ENCODE measurements at places on chromosomes 3 and 15. TPM values are rescaled to one million over a fixed set of nuclear protein-coding genes. Genes with fewer than 3 reads are reported as not detected.
A peak's percentile ranks its signal among the peaks of the same experiment; 100 is the strongest.

DNA sequence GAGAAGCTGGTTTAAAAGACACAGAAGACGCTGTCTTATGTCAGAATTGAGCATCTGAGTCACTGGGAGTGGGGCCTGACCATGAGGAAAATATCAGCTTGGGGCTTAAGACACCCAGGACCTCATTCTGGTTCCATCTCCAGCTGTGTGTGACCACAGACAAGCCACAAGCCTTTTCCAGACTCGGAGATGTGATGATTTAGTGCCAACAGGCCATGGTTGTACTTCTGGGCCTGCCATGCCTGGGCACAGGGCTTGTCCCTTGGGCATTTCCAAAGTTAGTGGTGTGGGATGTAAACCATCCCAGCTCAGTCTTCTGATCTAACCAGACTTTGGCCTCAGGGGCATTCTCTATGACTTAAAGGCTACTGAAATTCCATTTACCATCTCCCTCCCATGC, 269.8 kb downstream of the RYR3 start:
- DNase-seq, result no peak

DNA sequence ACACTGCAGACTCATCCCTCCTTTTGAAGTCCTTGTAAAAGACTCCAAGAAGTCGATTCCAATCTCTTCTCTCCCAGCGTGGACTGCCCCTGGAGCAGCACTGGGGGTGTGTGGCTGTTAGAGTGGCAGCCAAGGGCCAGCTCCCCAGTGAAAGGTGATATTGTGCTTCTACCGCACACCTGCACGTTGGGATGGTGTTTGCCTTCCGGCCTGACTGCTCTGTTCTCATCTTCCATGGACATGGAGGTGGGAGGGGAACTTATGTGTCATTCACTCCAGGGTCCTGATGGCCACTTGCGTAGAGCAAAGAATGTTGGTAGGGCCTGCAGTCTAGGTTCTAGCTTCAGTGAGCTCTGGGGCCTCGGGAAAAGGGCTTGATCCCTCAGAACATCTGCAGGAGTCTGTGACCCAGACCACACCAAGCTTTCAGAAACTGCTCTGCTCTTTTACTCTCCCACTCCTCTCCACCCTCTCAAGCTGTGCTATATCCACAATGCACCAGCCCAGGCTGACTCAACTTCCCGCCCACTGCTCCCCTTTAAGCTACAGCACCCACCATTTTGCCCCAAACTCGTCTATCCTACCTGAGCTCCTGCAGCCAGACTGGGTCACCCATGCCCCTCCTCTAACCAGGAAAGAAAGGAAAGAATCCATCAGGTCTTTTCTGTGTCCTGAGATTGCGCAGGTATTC, 31.3 kb downstream of the LIPC start:
- DNase-seq, result no peak

- DNase-seq, result no peak
Observed at GRCh38 chr15:38687775-38688495, 123.3 kb upstream of the RASGRP1 start.

The RPP25 gene
- total RNA-seq, result 17.1 TPM

DNA sequence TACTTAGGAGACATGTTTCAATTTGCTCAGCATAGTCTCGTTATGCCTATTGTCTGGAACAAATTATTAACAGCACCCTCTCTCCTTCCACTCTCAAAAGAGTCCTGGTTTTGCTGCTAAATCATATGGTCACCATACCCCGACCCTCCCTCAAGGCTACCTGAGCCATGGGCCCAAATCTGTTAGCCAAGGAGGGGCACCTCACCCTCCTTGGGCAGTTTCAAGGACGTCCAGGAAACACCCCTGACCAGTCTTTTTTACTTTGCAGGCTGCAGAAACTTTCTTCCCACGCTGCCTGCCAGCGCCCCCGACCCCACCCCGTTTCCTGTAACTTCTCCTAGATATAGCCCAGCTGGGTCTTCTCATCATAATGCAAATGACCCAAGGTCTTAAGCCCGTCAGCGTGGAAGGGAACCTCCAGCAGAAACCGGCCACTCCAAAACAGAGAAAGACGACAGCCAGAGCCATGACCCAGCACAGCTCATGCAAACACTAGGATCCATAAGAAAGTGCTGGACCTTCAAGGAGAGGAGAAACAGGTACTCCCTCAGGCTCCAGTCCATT, 62.3 kb downstream of the ADCY5 start:
- no peak for DNase-seq

GRCh38 chr15:71889385-71889784, 79.0 kb downstream of the NR2E3 start:
- DNase-seq, result no peak

The TTC21A gene
- total RNA-seq, result 16.1 TPM

DNA sequence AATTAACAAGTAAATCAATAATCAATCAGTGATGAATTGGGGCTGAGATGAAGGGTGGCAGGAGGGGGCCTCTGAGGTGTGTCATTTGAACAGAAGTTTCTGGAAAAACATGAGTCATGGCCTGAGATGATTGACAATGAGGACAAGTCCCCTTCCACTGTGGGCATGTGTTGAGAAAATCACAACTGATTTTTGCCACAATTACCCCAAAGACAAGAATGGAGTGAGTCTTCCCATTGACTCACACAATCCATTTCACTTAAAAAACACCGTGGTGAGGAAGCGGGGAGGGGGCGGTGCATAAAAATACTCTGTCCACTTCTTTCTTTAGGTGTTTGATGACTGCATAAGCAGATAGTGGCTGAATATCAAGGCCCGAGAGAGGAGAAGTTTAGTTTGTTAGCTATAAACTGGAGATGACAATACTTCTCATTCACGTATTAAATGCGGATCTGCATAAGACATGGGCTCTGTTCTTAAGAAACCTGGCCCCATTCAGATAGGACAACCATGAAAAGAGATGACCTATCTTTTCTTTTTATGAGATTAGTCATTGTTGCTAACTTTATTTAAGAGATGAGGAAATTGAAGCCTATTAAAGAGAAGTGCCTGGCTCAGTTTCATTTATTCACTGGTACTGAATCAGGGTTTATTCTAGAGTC, 34.7 kb downstream of the SHC4 start:
- DNase-seq, result no peak

DNA sequence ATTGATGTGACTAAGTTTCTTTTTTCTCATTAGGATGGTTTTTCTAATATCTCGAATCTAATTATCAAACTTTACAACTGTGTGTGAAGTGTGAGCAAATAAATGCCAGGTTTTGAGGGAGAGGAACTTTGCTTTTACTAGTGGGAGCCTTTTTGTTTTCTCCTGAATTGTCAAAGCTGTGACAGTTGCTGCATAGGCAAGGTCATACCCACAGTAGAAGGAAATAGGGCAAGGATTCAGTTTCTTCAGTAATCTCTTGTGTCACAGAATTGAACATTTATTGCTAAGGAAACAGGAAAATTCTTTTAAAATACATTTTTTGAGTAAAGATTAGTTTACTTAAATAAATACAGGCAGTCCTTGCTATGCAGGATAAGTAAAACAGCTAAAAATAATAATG, 19.5 kb downstream of the GMPS start:
- no peak for DNase-seq

The NEO1 gene
- total RNA-seq, result 21.3 TPM

The IRAK2 gene
- total RNA-seq, result 5.1 TPM

- no peak for DNase-seq
Observed at GRCh38 chr15:91498046-91498748, 355.3 kb upstream of the SLCO3A1 start.

The C3orf85 gene
- total RNA-seq, result not detected

DNA sequence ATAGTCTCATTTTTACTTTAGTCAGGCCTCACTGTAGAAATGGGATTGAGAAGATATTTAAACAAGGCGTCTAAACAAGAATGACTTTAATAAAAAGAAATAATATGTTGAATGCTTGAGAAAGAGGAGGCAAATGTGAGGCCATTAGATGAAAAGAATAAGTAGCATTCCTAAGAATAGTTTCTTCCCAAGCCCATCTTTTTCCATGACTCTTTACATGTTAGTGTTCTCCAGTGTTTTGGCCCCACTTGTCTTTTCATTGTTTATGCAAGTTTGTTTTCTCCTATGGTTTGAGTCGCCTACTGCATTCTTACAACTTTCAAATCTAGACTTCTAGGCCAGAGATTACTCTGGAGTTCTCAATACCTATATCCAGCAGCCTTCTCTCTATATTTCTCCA, 39.0 kb downstream of the TSC22D2 start:
- no peak for DNase-seq

DNA sequence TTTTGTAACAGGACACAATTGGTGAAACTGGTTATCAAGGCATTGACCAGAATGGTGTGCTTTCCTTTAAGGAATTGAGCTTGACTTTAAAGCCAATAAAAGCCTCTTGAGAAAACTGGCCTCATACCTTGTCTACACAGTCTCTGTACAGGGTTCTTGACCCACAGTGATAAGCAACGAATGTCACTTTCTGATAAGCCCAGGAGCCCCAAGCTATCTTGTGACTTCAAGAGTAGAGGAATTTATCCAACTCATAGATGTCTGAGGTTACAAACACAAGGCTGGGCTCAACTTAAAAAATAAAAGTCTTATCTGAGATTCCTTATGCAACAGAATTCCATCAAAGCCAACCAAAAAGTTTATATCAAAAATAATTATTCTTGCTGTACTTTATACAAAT, 212.1 kb downstream of the GBE1 start:
- DNase-seq, result no peak

The MST1R gene
- total RNA-seq, result 0.16 TPM

The ITIH4 gene
- 5.6 TPM for total RNA-seq

The TTLL13 gene
- not detected for total RNA-seq

The LIPC gene
- total RNA-seq, result 0.80 TPM

DNA sequence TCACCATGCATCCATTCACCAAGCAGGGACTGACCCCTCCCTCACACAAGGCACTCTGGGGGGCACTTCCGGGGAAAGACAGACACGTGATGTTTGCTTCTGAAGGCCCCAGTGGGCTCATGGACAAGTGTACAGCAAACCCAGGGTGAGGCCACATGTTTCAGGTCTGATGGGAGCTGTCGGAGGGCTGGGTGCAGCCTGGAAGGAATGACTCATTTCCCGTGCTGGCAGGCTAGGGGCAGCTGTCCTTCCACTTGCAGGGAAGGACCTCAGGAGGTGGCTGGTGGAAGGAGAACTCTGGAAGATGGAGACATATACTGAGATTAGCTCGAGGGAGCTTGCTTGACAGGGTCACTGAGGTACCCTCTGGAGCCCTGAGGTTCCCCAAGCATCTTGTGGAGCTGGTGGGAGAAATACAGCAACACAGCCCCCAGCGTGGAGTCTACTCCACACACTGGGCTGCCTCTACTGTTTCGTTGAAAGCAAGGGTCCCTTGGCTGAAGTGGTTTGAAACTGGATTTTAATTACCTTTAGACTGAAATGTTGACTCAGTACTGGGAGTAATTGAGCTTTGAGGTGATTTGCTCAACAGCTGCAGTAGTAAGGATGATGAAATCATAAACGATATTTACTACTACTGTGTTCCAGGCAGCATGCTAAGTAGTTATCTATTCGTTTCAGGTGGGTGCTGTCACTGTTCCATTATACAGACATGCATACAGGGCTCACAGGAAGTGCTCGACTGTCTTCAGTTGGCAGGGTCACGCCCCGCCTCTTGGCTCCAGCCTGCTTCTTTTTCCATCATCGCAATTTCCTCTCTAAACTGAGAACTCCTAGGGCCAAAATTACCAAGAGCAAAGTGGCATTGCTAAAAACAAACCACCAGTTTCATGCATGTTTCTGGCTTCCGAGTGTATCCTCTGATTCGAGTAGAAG, 230.4 kb downstream of the ADAMTS17 start:
- no peak for DNase-seq

DNA sequence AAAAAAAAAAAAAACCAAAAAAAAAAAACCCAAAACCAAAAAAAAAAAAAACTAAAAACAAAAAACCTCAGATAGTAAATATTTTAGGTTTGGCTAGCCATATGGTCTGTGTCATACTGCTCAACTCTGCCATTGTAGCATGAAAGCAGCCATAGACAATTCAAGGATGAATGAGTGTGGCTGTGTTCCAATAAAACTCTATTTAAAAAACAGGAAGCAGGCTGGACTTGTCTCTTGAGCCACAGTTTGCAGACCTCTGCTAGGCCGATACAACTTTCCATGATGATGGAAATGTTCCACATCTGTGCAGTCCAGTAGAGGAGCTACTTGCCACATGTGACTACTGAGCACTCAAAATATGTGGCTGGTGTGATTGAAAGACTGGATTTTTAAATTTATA, 11.1 kb downstream of the EFCAB12 start:
- no peak for DNase-seq

DNA sequence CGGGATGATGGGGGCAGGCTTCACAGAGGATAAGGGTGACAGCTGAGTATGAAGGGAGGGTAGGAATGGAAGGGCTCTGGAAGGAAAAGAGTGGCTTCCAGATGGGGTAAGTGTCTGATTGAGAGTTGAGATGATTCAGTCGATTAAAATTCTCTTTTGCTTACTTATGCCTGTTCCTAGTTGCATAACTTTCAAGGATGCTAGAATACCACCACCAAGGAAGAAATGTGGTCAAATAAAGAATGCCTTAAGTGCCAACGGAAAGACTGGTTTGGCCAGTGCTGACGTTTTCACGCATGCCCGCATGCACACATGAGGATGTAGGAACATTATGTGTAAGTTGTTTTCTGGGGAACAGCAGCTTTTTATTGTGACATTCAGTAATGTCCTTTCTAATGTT, 263.4 kb upstream of the WNT5A start:
- DNase-seq, result peak; percentile 76

- no peak for DNase-seq
Observed at GRCh38 chr3:62602129-62602770, 228.9 kb upstream of the FEZF2 start.

The PIF1 gene
- total RNA-seq, result 1.3 TPM

The GAP43 gene
- total RNA-seq, result 0.16 TPM

- DNase-seq, result no peak
Observed at GRCh38 chr3:18334837-18335601, 90.1 kb downstream of the SATB1 start.

DNA sequence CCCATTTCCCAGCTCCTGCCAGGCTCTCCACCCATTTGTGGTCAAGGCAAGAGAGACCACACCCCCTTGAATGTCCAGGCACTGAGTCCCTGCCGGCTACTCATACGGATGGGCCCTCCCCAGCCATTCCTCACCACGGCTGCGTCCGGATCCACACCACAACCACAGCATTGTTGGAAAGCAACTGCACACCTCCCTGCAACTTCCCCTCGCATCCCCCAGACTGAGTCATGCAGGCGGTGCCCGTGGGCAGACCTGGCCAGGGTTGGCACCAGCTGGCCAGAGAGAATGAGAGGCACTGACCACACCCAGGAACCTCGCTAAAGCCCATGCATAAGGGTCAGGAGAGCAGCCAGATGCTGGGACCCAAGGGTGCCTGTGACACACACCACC, 30.5 kb downstream of the LOXL1 start:
- peak; percentile 55 for DNase-seq

- no peak for DNase-seq
Observed at GRCh38 chr15:50108461-50108860, 10.6 kb downstream of the ATP8B4 start.

- DNase-seq, result no peak
Observed at GRCh38 chr15:74133694-74134386, 3.5 kb downstream of the ISLR2 start.

The SCAANT1 gene
- total RNA-seq, result not detected

- no peak for DNase-seq
Observed at GRCh38 chr3:178352326-178353005, 183.8 kb upstream of the KCNMB2 start.

All from breast epithelium (tissue), 4 donors.